ENCODE measurements at places on chromosomes 7 and 10.

- DNase-seq = no peak
Observed at GRCh38 chr10:98408799-98409198, 6.2 kb downstream of the PYROXD2 start.

DNA sequence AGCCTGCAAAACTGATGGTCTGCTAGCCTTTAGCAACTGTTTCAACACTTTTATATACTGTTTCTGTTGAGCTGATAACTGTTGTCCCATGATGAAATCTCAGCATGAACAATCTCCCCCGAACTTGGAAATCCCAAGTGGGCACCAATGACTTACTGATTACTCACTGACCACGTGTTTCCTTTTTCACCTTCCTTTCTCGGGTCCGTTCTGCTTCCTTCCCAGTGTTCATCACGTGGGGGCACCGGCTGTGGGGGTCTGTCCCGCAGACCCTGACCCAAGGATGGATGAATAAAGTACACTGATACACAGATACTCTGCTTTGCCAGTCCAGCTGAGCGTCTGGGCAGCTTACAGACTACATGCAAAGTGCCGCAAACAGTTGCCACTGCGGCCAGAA is 39.0 kb upstream of the RASGEF1A start:
- DNase-seq = peak; percentile 13

DNA sequence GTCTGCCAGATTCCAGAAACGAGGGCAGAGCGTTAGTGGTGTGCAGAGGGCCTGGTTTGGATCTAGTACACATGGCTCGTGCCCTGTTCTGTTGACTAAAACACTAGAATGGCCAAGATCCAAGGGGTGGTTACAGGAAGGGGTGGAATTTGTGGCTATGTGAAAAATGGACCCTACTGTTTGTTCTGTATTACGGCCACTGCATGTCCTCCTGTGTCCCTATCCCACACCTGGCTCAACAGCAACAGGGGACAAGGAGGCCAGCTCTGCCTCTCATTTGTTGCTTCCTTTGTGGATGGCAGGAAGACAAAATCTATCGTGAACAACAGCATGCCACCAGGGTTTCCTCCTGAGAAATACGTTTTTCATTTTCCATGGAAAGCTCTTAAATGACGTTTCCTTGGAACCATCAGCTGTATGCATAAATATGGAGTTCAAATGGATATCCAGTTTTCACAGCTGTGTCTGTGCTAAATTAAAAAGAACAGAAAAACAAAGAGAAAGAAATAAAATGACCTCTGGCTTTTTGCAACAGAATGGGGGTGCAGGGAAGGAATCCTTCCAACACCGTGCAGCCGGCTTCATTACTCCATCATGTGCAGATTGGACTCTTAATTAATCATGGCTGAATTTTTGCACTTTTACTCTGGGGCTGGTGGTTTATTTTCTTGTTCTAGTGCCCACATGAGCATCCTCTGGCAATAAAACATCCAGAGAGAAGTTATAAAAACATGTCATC is 318.9 kb downstream of the CXCL12 start:
- no peak for DNase-seq

- DNase-seq = no peak
Observed at GRCh38 chr7:92137557-92137956, 3.3 kb upstream of the CYP51A1 start.

GRCh38 chr7:158325530-158326381 is 261.9 kb downstream of the PTPRN2 start:
- no peak for DNase-seq

GRCh38 chr10:79433324-79434222 is 11.9 kb downstream of the ZCCHC24 start:
- DNase-seq = no peak

DNA sequence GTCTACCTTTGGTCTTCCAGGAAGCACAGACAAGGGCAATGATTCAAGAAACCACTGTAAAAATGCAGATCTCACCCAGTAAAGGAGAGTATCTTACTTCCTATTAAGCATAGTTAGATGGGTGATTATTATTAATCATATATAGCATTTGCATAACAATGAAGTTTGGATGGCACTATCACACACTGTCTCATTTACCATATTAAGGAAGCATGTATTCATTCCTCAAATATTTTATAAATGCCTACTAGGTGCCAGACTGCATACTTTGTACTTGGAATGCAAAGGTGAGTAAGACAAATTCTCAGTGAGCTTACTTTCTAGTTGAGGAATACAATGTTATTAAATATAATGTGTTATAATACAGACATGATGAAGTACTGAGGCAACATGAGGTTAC is 53.9 kb upstream of the SKAP2 start:
- DNase-seq = no peak
